ENCODE measurements at places on chromosomes 2 and 18.

DNA sequence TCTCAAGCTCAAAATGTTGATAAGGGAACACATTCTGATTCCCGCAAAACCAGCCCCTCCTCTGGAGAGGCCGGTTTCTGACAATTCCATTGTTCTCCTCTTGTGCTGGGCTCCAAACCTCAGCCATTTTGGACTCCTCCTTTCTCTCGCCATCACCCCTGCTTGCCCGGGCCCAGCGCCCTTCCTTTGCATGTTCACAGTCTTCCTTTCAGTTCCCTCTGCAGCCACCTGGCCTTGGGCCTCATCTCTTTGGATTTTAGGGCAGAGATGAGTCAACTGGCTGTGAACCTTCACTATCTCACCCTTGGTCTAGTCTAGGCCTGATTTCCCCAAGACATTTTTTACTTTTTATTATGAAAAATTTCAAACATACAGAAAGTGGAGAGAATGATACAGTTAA, 155.9 kb upstream of the MAP3K20 start:
- no peak for DNase-seq

DNA sequence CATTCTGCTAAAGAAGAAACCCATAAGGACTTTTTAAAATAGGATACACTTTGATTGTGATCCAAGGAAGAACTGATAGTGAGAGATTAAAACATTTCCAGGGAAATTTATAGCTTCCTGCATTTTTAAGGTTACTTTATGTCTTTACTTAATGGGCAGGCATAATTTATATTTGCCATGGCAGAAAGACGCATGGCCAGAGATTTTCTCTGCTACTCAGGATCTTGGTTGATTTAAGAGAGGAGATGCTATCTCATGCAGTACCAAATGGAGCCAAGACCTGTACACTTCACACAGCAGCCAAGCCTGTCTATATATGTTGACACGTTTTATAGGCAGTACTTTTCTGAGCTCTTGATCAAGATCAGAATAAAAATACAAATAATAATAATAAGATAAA, 60.9 kb upstream of the NT5C1B start:
- DNase-seq = no peak

- no peak for DNase-seq
Observed at GRCh38 chr2:207238831-207239701, 73.3 kb upstream of the KLF7 start.

DNA sequence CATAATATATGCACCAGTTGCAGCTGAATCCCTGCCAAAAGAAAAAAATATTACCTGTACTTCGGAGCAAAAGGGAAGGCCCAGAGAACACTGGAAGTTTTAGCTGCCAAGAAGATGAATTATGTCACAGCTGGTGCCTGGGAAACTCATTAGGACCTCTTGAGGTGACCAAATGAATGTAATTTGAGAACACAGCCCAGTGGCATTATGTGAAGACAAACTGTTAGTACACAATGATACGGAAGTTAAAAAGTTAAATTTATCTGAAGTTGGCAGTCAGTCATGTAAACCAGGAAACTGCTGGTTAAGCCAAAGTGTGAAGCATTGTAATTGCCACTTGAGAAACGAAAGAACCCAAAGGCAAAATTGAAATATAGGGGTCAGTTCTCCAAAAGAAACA, 80.7 kb downstream of the EML4 start:
- DNase-seq = no peak

DNA sequence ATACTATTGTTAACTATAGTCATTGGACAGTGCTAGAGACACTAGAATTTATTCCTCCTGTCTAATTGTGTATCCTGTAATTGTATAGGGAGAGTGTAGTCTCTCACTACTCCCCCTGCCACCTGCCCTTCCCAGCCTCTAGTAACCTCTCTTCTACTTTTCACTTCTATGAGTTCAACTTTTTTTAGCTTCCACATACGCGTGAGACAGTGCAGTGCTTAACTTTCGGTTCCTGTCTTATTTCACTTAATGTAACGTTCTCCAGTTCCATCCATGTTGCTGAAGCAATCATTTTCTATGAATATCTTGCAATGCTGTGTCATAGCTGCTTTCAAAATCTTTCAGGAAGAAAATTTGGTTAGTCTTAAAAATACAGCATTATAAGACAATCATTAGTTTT, 22.8 kb upstream of the RUFY4 start:
- DNase-seq = no peak

DNA sequence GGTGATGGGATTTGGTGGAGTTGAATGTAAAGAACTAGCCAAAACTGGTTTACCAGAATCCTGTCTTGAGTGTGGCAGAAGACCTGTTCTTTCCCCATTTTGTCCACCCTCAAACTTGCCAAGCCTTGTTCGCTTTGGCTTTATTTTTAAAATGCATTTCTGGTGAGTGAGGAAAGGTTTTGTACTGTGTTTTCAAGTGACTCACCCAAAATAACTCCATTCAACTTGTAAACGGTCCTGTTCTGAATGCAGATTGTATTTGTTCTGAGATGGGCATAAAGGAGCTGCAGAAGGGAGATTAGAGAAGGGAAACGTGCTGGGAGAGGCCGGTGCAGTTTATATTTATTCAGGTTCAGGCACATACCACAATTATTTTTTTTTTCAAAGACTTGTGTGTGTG, 5.3 kb upstream of the ITPRID2 start:
- no peak for DNase-seq

- DNase-seq = no peak
Observed at GRCh38 chr18:70994116-70994515, 705.3 kb downstream of the SOCS6 start.

GRCh38 chr2:152762202-152762601, 43.8 kb downstream of the ARL6IP6 start:
- no peak for DNase-seq

GRCh38 chr2:230811508-230811907, 53.2 kb upstream of the ITM2C start:
- DNase-seq = no peak

GRCh38 chr2:9114458-9114857, 92.2 kb upstream of the ASAP2 start:
- no peak for DNase-seq

DNA sequence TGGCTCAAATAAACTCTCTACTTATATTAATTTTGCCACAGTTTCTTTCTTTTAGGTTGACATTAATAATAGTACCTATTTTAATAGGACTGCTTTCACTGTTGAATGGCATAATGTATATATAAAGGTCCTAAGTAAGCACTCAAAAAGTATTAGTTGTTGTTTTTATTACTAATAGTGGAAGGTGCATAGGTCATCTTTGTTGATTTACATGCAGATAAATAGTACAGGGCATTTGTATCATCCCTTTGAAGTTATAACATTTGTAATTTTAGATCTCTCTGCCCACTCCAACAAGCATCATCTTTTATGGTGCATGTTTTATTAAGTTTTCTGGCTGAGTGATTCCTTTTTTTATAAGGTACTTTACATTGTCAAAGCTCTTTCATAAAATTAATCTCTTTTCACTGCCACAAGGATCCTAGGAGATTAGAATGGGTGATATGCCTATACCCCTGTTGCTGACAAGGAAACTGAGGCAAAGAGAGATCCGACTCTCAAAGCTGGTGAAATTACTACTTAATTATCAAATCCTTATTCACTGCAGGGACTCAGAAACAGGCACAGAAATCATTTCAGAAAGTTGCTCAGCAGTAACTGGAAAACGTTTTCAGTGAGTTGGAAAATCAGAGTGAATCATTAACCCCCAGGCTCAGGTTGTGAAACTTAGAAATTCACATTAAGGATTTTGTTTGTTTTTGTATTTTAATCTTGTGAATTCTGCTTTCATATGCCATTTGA, 299.6 kb downstream of the AGPS start:
- DNase-seq = no peak

DNA sequence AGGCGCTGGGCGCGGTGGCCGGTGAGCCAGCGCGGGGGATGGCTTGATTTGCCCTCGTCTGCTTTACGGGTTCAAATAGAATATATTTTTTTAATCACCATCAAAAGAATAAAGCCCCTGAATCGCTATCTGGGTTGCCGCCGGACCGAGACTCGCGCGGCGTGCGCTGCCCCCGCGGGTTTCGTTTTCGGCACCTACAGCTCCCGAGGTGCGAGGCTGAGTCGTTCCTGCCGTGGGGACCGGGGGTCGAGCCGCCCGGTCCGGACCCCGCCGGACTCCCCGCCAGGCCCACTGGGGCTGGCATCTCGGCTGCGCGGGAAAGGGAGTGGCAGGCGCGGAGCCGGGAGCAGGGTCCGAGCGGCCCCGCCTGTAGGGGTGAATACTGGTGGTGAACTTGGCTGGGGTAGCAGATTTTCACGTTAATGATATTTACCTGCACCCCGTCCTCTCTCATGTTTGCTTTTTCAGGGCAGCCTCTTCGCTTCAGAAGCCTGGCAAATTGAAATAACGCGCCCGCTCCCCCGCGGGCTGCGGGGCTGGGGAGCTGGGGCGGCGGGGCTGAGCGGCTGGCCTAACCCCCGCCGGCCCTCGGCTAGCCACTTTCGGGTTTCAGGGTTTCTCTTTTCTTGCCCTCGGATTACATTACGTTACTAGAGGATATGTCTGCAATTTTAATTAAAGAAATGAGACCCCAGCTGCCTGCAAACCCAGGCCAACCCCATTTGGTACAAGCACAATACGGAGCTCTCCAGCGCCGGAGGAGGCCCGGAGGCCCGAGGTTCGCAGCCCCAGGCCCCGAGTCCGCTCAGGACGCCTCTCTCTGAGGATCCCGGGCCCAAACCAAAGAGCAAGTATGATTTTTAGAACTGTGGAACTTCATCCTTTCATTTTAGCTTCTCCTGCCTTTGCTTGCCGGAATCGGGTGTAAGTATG, 1.7 kb upstream of the CELF4 start:
- no peak for DNase-seq

DNA sequence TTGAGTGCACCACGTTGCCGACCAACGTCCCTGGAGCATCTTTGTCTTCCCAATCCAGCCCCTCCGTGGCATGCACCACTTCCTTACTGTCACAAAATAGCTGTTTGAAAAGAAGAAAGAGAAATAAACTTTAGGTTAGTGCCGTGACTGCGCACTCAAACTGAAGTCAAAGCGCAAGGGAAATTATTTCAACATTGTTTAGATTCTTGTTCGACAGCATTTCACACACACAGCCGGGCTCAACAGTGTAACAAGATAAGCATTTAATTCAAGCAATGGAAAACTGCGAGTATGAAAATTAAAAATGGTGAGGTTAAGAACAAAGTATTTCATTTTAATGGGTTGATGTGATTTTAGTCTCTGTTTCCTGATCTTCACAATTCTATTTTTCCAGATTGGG, 108.6 kb downstream of the NXPH2 start:
- DNase-seq = no peak

DNA sequence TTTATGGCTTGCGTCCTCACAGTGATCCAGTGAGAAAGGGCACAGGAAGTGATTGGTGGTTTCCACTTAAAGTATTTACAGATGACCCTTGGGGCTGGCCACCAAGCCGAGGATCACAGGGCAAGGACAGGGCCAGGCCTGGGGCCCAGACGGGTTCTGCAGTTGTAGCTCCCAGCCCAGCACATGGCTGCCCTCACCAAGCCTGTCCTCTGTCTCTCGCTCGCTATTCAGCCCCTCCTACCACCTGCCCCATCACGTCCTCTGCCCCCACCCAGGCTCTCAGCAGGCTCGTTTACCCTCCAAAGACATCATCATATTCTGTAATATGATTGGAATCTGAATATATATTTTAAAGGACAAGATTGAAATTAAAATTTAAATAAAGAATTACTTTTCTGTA, 246.0 kb downstream of the KLHL29 start:
- no peak for DNase-seq

DNA sequence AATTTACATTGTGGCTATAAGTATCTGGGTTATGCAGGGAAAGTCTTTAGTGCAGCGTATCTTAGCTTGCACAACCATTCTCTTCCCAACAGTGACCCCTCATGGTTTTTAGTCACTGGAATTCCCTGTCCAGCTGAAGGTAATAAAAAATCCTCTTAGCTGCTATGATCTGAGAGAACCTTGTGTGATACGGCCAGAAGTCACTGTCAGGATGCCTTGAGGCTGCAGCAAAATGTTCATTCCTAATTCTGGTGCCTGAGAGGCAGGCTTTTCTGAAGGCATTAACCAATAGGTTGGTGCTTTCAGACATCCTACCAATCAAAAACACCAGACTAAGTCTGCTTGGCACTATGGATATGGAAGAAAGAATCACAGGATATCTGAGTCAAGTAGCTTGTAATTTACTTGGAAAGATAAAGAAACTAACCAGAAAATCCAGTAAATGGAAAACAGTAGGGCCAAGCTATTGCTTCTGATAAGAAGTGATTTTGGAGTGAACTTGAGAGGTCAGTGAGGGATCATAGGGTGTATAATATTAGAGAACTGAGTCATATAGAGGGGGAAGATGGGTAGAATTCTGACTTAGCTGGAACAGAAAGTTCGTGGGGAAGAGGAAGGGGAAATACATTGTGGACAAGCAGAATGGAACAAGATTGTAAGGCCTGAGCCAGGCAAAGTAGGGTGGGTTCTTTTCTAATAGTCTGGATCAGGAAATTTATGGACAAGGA, 89.0 kb upstream of the SLC14A2 start:
- DNase-seq = no peak

- DNase-seq = no peak
Observed at GRCh38 chr2:209942426-209942825, 60.0 kb upstream of the RPE start.

DNA sequence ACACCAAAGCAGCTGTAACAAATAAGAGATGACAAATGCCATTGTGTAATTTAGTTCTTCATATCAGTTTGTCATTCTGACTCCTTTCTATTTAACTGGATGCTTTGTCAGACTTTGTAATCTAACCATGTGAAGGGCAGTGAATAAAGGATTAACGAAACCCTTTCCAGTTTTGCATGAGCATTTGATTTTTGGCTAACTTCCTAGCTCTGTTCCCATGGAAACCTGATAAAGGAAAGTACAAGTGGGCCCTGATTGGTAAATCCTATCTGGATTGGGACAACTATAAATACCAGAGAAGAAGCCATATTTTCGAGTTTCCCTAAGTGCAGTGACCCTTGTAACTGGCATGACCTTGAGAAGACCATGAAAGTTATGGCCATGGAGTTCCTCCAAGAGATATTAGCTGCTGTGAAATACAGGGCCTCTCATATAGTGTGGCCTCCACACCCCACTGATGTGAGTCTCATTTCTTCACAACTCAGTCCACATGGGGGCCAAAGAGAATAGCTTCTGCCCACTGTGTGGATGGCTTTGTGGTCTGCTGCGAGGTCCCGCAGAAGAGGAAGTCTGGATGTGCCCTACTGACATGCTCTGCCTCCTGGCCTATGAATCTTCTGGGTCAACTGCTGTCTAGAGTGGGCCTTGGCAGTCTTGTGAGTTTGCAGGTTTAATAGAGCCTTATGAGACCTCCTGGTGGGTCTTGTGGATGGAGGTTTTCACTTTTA, 38.2 kb upstream of the CYP1B1 start:
- no peak for DNase-seq

- no peak for DNase-seq
Observed at GRCh38 chr2:172710584-172711047, 25.0 kb upstream of the RAPGEF4 start.

GRCh38 chr2:224982226-224982625, 60.0 kb downstream of the DOCK10 start:
- DNase-seq = no peak

- DNase-seq = no peak
Observed at GRCh38 chr2:23293063-23293462, 91.9 kb upstream of the KLHL29 start.

GRCh38 chr18:33507019-33507418, 66.5 kb upstream of the CCDC178 start:
- no peak for DNase-seq
